ENCODE measurements at places on chromosomes 2 and 18.

GRCh38 chr2:190674966-190675650 lies 26.2 kb downstream of the NAB1 start:
- no peak for DNase-seq

- no peak for DNase-seq
These were observed 27.6 kb downstream of the SLC40A1 start for GRCh38 chr2:189552991-189553404.

GRCh38 chr2:76861708-76862107 lies 660.5 kb downstream of the LRRTM4 start:
- DNase-seq = no peak

DNA sequence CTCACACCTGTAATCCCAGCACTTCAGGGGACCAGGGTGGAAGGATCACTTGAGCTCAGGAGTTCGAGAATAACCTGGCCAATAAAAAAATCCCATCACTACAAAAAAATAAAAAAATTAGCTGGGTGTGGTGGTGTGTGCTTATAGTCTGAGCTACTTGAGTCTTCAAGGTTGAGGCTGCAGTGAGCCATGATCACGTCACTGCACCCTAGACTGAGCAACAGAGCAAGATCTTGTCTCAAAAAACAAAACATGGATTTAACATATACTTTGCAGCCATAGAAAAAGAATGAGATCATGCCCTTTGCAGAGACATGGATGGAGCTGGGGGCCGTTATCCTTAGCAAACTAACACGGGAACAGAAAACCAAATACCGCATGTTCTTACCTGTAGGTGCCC lies 22.2 kb downstream of the SH2D6 start:
- DNase-seq = no peak

DNA sequence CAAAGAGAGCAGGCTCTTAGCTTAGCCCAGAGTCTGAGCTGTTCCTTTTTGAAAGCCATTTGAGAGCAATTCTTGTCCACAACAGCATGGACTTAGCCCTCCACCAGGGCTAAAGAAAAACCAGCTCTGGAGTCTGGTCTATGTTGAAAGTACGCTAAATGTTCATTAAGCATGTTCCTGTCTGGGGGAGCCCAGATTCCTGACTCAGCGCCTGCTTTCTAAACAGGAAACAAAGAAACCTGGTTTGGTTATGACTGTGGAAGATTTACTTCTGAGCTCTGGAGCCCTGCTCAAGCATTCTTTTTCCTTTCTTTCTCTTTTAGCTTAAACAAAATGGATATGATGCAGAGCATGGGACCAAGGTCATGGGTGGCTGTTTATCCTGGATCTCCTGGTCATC lies 279.8 kb downstream of the RBM43 start:
- DNase-seq = no peak

- no peak for DNase-seq
These were observed 348.0 kb downstream of the GPD2 start for GRCh38 chr2:156784020-156784701.
